ENCODE measurements at places on chromosomes 4 and X.

DNA sequence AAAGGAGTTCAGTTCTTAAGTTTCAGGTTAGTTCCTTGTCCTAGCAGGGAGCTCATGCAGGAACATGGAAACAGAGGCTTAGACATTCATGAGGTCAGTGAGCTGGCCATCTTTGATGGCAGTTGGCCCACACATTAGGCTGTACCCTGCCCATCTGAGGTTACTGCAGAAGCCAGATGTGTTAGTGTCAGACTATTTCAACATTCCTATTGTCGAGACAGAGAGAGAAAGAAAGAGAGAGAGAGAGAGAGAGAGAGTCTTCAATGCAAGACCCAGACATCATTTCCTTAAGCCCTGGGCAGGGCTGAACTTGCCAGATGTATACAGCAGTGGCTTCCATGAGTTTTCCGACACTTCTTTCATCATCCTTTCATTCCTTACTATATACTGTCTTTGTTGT, 91.3 kb downstream of the PPP1R2C start:
- DNase-seq: no peak

GRCh38 chrX:77689376-77689775, 96.6 kb downstream of the ATRX start:
- no peak for DNase-seq

DNA sequence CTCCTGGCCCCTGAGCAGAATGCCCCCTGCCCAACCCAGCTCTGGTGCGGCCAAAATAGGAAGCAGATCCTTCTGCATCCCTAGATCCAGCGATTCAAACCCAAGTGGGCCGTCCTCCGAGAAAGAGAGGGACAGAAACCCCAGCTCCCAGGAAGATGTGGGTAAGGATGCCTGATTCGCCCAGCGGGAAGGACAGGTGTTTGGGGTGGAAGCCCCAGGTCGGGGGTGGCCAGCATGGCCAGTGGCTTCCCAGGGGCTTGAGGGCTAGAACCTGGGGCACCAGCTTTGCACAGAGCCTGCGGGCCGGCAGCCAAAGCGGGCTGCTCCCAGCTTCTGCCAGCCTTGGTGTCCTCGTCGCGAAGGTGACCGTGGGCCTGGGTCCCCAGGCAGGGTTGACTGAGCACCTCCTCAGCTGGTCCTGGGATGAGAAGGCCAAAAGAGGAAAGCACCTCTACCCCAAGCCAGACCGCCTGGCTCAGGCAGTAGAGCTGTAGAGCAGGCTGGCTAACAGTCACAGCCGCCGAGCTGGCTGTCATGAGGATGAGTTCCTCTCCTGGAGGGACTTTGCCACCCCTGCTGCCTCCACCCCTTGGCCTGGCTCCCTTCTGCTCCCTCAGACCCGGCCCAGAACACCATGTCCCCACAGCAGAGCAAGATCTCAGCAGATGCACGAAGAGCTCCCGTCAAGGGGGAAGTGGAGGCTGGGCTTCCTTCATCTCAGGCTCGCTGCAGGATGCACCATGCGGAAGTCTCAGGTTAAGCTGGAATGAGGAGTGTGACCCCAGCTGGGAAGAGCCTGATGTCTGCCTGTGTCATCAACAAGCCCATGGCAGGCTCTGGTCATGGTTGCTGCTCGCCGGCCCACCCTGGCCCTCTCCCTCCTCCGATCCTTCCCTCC, 59.9 kb downstream of the CPZ start:
- no peak for DNase-seq

DNA sequence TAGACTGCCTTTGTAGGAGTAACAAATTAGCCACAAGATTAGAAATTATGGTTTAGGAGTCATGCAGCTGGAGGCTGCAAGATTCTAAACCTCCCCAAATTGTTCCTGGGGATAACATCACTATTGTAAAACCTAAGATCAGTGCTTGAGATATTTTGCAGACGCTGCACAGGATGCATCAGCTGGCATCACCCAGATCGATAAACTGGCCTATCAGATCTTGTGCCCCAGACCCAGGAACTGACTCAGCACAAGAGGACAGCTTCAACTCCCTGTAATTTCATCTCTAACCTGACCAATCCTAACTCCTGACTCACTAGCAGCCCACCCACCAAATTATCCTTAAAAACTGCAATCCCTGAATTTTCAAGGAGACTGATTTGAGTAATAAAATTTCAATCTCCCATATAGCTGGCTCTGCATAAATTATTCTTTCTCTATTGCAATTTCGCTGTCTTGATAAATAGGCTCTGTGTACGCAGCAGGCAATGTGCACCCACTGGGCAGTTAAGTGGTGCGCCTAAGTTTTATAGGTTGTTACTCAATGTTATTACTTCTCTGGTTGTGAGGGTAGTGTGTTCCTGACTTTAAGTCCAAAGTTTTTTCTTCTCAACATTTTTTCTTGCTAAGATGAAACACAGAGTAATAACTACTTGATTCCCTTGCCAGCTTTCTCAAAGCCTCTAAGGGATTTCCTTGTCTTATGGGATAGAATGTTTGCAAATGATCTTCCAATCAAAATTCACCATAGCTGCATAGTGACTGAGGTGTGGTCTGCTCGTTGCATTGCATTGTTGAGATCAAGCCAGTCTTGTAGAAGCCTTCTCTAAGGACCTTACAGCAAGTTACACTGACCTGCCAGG, 312.3 kb upstream of the DKK2 start:
- DNase-seq: no peak

DNA sequence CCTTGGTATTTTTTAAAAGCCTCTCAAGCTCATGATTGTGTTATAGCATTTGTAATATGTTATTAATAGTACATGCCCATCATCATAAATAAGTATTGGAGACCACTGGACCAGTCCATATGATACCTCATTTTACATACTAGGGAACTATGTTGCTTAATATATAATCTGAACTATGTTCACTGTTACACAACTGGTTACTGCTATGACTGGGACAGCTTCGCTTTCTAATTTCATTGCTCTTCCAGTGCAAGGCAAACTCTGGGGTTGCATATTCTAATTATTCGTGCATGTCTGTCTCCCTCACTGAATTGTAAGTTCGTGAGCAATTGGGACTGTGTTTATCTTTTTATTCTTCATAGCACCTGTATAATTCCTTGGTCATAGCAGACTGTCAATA, 330.5 kb downstream of the RAPGEF2 start:
- DNase-seq: no peak

DNA sequence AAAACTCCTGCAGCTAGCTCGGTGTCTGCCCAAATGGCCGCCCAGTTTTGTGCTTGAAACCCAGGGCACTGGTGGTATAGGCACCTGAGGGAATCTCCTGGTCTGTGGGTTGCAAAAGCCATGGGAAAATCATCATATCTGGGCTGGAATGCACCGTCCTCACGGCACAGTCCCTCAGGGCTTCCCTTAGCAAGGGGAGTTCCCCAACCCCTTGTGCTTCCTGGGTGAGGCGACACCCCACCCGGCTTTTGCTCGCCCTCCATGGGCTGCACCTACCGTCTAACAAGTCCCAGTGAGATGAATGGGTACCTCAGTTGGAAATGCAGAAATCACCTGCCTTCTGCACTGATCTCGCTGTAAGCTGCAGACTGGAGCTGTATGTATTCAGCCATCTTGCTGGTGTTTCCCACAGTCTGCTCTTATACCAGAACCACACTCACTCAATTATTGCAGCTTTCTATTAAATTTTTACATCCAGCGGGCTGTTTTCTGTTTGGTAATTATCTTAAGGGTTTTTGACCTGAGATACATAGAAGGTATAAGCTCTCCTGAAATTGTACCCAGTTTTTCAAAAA, 36.7 kb upstream of the NPNT start:
- no peak for DNase-seq

DNA sequence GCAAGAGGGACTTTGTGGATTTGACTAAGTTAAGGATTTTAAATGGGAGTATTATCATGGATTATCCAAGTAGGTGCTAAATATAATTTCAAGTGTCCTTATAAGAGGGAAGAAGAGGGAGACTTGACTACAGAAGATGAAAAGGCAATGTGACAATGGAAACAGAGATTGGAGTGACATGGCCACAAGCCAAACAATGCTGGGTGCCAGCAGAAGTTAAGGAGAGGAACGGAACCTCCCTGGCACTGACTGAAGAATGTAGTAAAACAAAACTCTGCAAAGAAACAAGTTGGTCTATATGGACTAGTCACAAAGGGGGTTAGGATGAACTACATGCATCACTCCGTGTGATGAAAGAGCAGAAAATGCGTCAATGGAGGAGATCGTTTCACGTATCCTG, 395.8 kb upstream of the GALNT7 start:
- DNase-seq: no peak

DNA sequence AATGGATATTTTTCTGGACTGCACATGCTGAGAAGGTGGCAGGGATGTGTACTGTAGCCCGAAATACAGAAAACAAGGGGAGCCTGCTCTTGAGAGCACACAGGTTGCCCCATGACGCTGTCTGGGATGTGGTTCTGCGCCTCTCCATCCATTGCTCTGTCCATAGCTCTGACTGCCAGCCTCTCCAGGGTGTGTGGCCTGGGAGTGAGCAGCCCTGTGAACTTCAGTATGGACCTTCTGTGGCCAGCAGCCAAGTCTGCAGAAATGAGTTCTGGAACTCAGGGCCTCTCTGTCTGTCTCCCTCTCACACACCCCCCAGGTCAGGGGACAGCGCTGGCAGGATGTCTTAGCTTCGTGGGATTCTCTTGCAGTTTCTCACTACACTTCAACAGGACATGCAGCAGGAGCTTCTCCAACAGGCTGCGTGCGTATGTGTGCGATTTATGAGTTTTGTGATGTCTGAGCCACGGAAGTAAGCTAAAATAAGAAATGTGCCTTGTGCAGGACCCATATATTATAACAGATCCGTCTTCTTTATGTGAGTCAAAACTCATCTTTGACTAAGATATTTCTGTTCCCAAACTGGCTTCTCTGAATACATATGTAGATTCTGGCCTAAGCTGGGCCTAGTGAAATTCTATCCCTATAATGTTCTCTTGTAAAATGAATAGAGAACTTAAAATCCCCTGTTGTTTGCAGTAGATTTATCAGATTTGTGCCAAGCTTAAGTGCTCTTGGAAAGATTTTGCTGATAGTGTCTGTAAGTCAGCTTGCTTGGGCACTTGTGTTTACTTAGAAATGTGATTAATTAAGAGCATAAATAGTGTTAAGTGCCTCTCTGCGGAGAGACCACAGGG, 40.0 kb downstream of the PROM1 start:
- no peak for DNase-seq
